ENCODE measurements at places on chromosomes 5 and 9.

DNA sequence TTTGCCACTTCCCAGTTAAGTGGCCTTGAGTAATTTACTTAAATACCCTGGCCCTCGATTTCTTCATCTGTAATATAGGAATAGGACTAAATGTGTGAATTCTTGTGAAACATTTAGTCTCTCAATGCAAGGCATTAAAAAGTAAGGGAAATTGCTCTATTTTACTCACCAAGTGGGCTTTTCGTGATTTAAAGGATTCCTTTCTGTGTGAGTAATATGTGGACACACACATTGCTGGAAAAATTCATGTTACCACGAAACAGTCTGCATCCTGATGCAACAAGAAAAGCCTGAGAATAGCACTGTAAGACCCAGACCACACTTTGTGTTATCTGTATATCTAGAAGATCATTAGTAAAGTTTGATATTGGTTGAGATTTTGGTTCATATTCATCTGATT lies 1243.0 kb upstream of the CDH9 start:
- DNase-seq: no peak

- DNase-seq: no peak
These were observed 539.6 kb downstream of the CCDC171 start for GRCh38 chr9:16092142-16093091.

DNA sequence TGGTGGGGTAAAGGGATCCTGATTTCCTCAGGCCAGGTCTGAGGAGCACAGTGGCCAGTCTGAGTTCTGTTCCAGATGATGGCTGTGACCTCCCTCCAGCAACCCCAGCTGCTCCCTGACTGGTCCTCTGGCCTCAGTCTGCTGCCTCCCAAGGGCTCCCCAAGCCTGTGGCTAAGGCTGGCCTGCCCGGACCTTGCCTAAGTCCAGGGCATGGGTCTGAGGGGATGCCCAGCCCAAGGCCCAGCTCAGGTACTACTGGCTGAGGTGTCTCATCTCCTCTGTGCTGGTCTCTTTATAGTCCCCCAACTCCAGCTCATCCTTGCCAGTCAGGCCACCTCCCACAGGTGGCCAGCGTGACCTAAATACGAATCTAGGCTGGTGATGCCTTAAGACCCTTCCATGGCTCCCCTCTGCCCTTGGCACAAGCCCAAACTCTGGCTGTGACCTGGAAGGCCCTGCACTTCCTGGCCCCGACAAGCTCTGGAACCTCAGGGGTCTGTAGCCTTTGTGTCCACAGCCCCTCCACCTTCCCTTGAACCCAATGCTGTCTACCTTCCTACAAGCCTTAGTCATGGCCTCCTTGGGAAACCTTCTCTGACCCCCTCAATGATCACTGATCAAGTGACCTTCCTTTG lies 9.8 kb downstream of the KIF12 start:
- DNase-seq: no peak

DNA sequence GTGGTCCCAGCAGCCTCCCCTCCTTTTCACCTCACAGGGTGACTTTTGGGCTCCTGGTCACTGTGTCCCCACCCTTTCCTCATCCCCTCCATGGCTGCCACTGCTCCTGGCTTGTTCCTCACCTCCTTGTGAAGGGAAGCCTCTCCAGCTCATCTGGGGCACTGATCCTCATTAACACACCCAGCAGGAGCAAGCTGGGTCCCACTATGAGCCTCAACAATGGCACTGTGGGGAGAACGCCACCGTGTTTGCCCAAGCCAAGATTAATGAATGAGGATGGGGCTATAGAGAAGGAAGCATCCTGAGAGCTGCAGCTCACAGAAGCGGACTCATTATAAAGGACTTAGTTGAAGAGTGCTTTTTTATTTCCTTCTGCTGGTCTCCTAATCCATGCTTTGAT lies 118.4 kb downstream of the MARCHF11 start:
- DNase-seq: no peak

- DNase-seq: no peak
These were observed 78.8 kb downstream of the WNK2 start for GRCh38 chr9:93262537-93263310.

- DNase-seq: no peak
These were observed 51.5 kb downstream of the MYO10 start for GRCh38 chr5:16884595-16884994.

DNA sequence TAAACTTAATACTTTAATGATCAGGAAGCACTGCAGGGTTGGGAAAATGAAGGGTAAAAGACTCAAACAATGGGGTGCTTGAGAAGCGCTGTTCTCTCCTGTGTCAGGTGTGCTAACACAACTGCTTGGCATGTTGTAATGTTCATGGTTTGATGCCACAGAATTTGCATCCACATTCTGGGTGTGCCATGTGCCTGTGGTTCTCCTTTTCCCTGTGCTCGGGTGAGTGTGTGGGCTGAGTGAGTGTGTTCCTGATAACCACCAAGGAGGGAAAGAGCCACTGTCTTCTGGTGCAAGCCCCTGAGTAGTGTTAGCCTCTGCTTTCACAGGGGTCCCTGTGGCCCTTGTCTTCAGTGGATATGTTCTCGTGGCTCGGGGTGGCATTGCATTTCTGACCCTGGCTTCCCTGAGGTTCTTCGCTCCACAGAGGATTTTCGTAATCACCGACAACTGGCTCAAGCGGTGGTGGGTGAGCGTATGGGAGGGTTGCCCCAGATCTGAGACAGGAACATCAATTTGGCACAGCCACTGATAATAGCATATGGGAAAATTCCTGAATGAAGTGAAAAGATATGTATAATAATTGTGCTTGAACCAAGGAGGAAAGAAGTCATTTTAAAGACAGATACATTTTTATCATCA lies 102.0 kb downstream of the MVB12B start:
- DNase-seq: no peak

DNA sequence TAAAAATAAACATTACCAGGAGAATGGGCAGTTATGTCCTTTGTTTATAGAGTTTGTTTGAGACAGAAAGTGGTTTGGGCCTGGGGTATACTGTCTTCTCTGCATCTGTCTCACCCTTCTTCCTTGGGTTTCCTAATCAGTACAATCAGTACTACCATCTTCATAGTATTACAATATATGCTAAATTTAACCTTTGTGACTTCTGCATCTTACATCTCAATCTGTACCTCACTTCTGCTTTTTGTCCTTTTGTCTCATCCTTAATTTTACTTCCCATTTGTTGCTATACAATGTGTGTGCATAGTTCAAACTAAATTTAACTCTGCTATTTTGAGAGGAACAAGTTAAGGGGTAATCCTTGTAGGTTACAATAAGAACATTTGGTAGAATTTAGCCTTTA lies 19.6 kb downstream of the FBXO38 start:
- DNase-seq: no peak

GRCh38 chr9:7346144-7346543 lies 453.4 kb downstream of the DMAC1 start:
- DNase-seq: no peak

DNA sequence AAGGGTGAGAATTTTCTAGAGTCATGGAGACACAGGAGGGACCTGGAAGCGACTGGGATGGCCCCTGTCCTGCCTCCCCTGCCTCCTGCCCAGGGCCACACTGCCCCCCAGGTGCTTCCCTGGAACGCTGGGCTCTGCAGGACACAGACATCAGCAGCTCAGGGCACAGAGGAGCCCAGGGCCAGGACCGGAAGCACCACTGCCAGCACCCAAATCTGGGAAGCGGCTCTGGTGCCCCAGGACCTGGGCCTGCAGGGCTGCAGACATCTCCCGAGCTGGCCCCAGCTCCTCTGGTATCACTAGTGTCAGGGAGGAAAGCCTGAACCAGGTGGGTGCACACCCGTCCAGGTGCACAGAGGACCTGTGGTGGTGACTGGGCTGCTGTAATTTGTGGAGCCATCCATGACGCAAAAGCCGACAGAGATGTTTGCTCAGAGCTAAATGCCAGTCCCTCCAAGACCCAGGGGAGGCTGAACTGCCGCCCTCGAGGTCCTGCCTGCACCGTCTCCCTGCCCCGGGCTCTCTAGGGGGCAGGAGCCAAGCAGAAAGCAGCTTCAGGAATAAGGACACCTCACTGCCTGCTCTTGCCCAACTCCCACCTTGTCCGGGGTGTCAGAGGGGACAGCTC lies 46.0 kb upstream of the SIMC1 start:
- DNase-seq: no peak

DNA sequence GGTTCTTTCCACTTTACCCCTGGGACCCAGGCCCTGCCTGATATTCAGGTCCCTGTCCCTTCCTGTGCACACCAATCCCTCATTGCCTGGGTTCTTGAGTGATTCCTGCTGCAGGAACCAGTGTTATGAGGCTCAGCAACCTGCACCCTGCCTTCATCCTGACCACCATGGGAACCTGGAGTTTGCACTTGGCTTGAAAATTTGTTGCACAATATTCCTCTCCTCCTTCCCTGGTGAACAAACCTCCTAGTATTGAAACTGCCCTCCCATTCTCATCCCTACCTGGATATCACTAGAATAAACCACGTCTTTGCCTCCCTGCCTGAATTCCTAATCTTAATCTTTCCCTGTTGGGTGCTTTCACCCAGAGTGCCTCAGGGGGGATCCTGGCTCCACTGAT lies 52.1 kb upstream of the AFAP1L1 start:
- no peak for DNase-seq

GRCh38 chr5:43338862-43339261 lies 25.6 kb upstream of the HMGCS1 start:
- no peak for DNase-seq

DNA sequence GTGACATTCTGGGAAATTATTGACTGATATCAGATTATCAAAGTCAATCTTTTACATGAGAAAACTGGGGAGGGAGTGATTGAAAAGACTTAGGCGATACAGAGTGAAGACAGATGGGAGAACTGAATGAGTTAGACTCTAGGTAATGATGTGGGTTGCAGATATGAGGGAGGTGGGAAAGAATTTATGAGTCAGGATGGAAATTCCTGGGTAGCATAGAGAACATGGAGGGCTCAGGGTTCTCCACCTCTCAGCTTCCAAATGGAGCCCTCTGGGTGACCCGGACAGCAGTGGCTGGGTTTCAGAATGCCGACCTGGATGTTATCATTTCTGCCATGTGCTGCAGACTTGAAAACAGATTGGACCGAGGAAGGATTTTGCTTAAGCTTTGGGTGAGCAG lies 75.4 kb upstream of the SHB start:
- DNase-seq: peak; percentile 83

DNA sequence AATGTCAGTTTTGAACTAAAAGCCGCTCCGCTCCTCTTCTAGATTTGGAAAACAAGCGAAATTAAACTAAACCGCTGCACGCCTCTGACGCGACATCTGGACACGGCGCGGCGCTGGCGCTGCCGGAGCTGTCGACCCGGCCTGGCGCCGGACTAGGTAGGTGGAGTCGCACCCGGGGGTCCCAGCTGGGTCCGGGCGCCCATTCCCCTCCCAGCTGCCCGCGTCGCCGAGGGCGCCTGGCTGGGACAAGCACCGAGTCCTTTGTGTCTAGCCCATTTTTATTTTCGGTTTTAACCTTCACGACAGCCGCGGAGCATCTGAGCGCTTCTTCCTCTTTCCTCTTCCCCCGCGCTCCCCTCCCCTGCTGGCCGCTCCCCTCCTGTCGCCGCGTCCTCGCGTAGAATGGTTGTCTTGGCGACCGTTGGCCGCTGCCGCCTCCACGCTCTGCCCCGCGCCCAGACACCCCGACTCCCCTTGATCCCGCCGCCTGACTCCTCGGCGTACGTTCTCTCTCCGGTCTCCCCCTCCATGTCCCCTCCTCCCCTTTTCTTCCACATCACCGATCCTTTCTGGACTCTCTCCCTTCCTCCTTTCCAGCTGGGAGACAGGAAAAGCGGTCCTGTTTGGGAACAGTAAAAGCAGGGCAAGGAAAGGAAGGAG lies 545 bp downstream of the CDKN2B-AS1 start:
- peak; percentile 82 for DNase-seq

DNA sequence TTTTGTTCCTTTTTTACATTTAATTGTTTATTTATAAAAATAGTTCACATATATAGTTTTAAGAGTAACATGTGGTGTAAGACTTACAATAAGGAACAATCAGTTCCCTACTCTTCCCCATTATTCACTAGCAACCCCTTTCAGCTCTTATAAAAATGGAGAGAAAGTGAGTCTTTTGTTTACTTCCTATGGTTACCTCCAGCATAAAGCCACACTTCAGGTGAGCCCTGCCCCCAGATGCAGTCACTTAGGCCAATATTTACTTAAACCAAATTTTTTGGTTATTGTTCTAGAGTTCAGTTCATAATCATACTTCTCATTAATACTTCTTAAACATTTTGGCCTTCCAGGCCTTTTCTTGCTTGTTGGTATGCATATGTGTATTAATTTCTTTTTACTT lies 33.7 kb downstream of the UBE2R2 start:
- no peak for DNase-seq

- DNase-seq: no peak
These were observed 134.7 kb downstream of the GADD45G start for GRCh38 chr9:89739511-89739910.

DNA sequence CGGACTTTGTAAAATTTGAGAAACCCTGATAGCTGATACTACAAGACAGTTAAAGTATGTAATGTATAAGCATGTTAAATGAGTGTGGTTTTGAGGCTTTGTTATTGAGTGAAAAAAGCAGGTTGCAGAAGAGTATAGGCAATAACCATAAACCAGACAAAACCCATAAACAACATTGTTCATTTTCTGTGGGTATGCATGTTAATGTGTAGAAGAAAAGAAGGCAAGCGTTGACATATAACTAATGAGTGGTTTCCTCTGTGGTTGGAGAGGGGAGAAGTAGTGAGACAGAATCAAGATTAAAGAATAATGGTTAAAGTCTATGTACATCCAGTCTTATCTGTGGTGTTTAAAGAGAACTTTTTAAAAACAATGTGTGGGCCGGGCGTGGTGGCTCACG lies 26.2 kb downstream of the RAD23B start:
- DNase-seq: no peak

DNA sequence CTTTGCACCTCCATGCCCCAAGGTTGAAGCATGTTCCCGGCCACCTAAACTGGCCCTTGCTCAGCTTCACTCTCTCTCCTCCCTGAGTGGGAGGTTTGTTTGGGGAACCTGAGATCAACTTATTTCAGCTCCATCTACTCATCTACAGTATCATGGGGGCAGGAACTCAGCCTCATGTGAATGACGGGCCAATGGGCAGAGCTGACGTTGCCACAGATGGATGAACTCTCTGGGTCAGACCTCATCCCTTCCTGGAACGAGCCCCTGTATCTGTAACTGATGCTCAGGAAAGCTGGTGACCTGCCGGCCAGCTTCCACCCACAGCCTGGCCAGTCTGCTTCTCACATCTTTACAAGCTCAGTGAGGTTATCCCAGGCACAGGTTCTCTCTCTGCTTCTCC lies 369.6 kb downstream of the IRX2 start:
- no peak for DNase-seq

DNA sequence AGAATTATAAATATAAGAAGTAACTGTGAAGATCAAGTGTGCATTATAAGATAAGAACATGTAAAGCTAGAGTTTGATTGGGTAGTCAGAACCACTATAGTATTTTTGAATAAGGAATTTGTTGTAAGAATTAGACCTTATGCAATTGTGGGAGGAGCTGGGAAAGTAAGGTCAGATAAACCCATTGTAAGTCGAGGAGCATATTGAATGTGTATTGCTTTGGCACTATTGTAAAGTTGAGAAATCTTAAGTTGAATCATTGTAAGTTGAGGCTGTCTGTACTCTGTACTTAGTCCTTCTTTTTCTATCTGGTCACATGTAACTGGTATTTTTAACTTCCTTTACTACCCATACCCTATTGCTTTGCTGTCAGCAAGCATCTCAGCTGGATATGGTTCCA lies 158.7 kb downstream of the CCDC171 start:
- DNase-seq: no peak

GRCh38 chr5:150479416-150479815 lies 28.5 kb upstream of the NDST1 start:
- DNase-seq: no peak

- peak; percentile 49 for DNase-seq
These were observed 527.8 kb upstream of the ZNF608 start for GRCh38 chr5:125274211-125274610.

- DNase-seq: no peak
These were observed 75.3 kb downstream of the PIP5K1B start for GRCh38 chr9:68780380-68780712.
